ENCODE measurements at places on chromosomes 6 and 20.
A peak's percentile ranks its signal among the peaks of the same experiment; 100 is the strongest.

DNA sequence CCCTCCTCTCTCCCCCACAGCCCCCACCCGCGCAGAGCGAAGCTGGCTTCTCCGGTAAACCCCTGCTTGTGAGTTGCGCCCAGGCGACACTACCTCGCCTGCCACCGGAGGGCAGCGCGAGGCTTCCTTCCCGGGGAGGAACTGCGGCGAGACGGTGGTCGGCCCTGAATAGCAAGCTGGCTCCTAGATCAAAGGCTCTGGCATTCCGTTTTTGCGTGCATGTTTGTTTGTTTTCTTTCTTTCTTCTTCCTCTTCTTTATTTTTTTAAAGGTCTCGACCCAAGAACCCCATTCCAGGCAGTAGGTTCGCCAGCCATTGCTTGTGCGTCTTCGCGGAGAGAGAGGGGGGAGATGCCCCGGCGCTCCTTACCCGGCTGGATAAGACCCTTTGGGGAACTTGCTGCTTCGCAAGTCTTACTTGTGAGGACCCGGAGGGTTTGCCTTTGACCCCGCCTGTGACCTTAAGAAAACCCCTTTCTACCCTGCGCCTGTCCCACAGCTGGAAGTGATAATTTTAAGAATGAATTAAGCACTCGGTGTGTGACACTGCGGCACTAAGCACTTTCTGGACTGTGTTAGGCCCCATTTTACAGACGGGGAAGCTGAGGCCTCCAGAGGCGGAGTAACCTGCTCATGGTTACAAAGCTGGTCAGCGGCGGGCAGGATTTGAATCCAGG is 92.7 kb upstream of the SIRPA start:
- DNase-seq = no peak

- no peak for DNase-seq
Observed at GRCh38 chr6:38375341-38375740, 264.4 kb downstream of the BTBD9 start.

DNA sequence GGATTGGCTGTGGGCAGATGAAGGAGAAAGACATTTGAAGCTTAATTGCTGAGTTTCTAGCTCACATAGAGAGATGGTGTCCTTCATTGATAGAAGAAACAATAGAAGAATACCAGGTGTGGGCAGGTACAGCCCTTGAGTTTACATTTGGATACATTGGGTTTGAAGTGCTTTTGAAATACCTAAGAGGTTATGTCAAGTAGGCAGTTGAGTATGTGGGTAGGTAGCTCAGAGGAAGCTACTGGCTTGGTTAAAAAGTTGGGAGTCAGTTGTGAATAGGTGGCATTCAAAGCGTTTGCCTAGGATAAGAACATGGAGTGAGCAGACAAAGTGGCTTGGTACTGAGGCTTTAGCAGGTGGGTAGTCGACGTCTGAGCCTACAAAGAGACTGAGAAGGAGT is 25.0 kb downstream of the NDUFAF5 start:
- DNase-seq = no peak

DNA sequence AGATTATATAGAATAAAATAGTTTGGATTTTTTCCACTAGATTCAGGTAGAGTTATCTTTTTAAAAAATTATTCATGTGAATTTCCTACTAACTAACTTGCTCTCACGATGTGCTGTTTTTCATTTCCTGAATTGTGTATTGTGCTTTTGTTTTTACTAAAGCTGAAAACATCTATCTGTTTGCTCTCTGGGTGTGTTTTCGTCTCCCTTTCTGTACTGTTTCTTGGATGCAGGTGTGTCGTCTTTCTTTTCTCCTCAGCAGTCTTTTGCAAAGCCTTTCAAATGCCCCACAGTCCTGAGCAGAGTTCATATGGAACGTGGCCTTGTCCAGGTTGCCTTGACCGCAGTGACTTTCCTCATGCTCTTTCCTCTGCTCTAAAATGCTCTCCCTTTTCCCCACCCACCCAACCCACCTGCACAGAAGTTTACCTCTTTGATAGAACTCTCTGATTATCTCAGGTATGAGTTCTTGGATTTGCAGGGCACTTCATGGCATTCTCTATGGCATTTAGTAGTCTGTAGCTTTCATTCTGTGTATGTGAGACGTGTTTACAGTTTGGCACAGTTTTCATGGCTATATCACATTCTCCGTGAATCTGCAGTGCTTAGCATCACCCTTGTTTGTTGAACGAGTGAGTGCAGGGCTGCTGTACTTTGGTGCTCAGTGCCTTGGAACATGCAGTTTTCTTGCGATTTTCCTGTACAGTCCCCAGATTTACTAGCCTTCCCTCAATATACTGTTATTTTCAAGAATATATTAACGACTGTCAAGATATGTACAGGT is 77.1 kb downstream of the FARS2 start:
- no peak for DNase-seq

DNA sequence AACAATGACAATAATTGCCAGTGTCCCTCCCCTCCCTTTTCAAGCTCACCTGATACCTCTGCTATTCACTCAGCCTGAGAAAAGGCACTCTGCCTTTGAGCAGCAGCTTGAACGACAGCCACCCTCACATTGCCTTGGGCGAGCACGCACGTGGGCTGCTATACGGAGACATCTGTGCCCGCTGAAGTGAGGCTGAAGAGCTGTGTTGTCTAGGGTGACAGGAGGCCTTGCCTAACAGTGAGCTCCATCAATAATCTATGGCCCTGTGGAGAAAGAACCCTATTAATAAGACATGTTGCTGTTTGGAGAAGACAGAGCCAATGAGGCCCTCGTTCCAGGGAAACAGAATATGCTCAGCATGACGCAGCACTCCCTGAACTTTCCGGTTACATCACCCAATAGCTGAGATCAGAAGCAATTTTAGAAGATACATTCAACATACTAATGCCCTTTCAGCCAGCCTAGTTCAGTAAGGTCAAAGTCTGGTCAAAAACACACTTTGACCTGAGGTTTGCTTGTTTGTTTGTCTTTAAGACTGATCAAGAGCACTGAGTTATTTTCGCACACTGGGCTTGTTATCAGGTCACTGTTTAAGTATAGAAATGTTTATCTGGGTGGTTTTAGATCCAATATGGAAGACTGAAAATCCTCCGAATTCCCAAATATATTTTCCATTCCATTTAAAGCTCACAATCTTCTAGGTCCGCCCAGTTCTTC is 30.6 kb downstream of the RBM24 start:
- peak; percentile 5 for DNase-seq

DNA sequence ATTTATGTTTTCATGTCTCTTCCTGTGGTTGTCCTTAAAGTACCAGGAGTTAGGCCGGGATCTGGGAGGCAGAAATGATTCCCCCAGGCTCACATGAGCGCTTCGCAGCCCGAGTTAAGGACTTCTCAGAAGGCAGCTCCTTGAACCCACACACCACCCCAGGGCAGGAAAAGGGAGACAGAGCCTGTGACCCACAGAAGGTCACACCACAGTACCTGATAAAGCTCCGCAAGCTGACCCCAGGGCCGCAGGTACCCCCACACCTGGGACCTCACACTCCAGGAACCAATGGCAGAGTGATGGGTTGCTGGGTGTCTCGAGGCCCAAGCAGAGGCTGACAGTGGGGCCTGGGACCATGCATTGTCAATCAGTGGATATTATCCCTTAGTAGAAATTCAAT is 207.6 kb downstream of the CDH4 start:
- no peak for DNase-seq

- DNase-seq = peak; percentile 51
Observed at GRCh38 chr20:6178537-6178936, 55.7 kb upstream of the FERMT1 start.

DNA sequence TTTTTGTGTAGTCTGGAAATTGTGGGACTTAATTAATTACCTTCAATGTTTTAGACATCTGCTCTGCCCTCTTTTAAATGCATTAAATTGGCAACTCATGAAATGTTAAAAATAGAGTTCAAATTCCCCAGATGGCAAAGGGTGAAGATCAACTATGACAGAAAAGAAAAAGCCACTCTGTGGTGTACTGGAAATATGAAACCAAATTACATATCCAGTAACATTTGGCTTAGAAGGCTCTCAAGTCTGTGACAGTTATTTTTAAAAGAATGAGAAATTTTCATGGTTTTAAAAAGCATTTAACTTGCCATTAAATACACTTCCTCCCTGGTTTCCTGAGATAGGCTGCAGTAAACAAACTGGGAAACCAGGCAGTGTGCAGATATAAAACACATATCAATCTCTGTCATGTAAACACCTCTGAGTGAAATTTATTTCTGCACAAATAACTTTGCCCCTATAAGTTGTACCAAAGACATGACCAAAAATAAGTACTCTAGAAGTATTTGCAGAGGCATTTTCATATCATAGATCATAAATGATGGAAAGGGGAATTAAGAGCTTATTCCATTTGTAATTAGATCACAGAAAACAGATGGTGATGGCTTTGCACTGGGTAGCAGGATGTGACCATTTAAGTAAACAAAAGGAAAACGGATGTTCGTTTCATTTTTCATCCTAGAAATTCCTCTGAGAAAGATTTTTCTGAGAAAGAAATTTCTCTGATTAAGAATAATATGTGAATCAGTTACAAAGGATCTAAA is 360.1 kb downstream of the SAMD5 start:
- no peak for DNase-seq

DNA sequence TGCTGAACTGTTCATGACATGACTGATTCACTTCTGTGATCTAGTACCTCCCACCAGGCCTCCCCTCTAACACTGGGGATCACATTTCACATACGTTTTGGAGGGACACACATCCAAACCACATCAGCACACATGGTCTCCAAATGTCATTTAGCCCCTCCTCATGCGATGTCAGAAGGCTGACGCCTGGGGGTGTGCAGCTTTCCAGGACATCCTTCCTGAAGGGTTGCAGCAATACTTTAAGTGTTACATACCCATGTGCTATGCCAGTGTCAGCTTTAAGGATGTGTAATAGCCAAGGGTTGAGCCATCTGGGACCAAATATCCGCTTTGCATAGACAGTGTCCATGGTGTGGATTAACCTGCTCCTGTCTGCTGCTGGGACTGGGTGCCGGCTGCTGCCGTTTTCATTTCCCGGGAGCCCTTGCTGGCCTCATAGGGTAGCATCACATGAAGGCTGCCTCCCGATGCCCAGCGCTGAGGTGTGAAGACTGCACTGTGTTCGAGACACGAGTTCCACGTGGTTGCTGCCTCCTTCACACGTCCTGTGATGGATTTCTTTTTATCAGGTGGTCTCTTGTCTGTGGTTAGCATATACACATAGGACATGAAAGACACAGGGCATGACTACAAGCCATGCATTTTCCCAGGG is 219.0 kb downstream of the THBS2 start:
- no peak for DNase-seq

GRCh38 chr20:11650566-11650965 is 267.1 kb upstream of the BTBD3 start:
- DNase-seq = no peak

- no peak for DNase-seq
Observed at GRCh38 chr6:9295644-9296043, 860.3 kb upstream of the SLC35B3 start.

- DNase-seq = no peak
Observed at GRCh38 chr6:151609146-151609902, 115.5 kb downstream of the CCDC170 start.

- DNase-seq = no peak
Observed at GRCh38 chr20:58361481-58362205, 27.4 kb upstream of the VAPB start.

DNA sequence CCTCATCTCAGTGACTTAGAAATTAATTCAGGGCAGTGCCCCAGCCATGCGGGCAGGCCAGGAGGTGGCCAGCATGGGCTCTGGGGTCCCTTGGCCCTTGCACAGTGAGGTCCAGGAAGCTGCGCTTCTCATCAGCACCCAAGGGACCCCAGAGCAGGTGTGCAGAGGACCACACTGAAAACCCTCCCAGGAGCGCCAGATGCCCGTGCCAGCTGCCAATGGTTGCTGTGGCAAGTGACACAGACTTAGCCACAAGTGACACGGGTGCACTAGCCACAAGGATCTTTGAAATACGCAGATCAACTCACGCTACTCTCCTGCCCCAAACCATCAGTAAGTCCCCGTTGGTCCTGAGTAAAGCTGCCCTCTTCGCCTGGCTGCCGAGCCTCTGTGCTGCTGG is 88.1 kb downstream of the ERMARD start:
- no peak for DNase-seq

DNA sequence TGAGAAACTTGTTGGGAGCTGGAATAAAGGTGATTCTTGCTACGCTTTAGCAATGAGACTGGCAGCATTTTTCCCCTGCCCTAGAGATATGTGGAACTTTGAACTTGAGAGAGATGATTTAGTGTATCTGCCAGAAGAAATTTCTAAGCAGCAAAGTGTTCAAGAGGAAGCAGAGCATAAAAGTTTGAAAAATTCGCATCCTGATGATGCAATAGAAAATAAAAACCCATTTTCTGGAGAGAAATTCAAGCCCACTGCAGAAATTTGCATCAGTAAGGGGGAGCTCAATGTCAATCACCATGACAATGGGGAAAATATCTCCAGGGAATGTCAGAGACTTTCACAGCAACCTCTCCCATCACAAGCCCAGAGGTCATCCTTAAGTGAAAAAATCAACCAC is 35.3 kb downstream of the MICA start:
- no peak for DNase-seq

- no peak for DNase-seq
Observed at GRCh38 chr20:52572687-52573086, 381.1 kb upstream of the ZFP64 start.

- no peak for DNase-seq
Observed at GRCh38 chr6:11796829-11797228, 18.2 kb upstream of the ADTRP start.

GRCh38 chr20:48626226-48626937 is 201.4 kb downstream of the PREX1 start:
- no peak for DNase-seq

GRCh38 chr20:11467436-11467835 is 450.3 kb upstream of the BTBD3 start:
- DNase-seq = no peak

GRCh38 chr6:5582762-5583161 is 321.4 kb downstream of the FARS2 start:
- DNase-seq = no peak

DNA sequence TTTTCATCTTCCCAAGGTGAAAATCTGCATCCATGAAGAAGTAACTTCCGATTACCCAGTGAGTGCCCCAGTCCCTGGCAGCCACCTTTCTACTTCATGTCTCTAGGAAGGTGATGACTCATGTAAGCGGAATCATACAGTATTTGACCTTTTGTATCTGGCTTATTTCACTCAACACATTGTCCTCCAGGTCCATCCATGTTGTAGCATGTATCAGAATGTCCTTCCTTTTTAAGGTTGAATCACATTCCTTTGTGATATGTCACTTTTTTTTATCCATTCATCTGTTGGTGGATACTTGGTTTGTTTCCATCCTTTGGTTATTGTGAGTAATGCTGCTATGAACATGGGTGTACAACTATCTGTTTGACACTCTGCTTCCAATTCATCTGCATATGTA is 176.3 kb upstream of the CDYL start:
- no peak for DNase-seq

All from SHP77 treated with DMSO at 0.1 percent for 48 hours (cell line).